Psoas muscle (tissue), 8 donors: ENCODE measurements at places on chromosomes 5 and 9.

DNA sequence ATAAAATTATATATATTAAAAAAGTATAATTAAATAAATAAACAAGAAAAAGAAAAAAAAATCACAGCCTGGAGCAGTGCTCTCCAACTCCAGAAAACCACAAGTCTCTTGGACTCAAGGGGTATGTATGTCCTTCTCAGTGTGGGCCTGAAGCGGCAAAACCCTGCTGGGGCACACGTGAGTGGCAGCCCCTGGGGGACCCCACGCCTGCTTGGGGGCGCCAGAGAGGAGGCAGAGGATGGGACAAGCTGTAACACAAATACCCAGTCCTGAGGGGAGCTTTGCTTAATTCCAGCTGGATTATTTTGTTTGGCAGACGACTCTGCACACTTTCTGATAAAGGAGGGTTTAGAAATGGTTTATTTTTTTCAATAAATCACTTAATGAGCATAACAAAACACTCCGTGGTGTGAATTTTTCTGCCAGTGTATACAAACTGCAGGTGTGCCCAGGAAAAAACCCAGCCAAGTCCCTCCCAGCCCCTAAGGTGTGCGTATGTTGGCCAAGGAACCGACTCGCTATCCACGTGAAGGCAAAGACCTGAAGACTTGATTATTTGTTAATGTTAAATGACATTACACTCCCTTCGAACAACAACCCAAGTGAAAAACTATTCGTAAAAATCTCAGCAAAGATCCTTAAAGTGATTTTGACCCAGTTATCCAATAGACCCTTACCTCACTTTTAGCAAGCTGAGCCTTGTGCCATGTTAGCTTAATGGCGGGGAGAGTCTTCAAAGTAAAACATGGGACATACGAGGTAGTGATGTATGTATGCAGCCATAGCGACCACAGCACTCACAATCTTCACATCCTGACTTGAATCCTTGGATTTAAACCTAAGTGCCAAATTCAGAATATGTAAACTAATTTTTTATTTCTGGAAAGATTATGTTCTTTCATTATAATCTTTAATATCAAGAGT is 32.9 kb downstream of the ANKH start:
- DNase-seq: no peak

GRCh38 chr9:18618862-18619261 is 144.9 kb downstream of the ADAMTSL1 start:
- DNase-seq: no peak

DNA sequence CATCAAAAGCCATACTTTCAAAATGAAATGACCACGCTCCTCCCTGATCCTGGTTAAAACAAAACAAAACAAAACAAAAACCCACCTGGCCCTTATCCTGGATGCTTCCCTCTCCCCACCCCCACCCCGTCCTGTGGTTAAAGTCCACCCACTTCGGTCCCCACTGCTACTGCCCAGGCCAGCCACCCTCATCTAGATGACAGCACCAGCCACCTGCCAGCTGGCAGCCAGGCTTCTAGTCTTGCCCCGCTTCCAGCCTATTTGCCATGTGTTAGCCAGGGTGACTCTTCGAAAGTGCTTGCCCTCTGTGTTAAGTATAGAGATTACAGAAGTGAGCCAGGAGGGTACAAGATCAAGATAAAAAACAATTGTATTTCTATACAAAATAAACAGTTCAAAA is 27.5 kb upstream of the NCS1 start:
- DNase-seq: peak; percentile 66

DNA sequence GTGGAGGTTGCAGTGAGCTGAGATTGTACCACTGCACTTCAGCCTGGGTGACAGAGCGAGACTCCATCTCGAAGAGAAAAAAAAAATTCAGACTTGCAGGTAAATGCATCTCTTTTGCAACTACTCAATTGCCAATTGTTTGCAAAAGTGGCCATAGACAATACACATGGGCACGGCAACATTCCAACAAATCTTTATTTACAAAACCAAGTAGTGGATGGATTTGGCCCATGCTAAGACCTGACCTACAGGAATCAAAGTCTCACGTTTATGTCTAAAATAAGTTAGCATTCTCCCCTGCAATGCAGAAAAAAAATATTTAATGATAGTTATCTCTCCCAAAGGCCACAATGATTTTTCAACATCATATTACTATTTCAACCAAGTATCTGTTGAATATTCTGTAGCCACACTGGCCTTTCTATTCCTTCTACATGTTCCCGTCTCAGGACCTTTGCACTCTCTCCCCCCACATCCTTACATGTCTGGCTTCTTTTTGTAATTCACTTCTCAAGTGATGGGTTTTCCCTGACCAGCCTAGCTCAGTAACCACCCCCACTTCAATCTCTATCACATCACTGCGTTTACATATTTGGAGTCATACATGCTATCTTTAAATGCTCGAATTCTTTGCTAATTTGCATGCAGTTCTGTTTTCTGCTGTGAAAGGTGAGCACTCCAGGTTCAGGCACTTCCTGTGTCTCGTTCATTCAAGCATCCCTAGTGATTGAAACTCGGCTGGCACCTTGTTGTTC is 54.2 kb downstream of the FNBP1 start:
- DNase-seq: no peak

DNA sequence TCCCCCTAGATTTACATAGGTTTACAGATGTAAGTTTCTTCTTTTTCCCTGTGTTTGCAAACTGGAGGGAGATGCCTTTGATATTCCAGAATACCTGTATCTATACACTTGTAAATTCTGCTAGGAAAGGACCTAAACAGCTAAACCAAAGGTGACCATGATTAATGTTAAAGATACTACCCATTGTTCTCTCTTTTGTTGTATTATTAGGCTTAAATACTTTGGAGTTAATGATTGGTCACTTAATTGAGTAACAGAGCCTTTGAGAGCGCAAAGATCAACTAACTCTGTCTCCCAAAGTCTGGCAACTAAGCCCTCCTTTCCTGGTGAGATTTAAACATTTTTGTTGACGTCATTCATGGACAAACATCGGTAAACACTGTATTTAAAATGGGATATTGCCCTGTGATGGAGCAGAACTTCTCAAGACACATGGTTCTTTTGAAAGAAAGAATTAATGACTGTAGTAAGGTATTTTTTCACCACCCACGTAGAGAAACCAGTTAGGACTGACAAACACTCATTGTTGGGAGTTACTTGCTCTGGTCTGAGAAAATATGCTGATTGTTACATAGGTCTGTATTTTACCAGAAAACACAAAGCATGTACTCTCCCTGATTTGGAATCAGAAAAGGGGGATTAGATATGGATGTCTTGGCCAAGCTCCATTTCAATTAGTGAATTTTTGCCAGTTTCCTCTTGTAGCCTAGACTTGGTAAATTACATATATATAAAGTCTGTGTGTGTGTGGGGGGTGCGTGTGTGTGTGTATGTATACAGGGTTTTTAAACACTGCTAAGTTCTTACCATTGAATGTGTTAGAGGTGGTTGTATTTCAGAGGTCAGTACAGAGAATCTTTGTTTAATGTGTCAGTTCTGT is 4.6 kb downstream of the VCAN start:
- DNase-seq: no peak

- no peak for DNase-seq
Measured at GRCh38 chr9:124286292-124286931, 28.7 kb downstream of the NEK6 start.

DNA sequence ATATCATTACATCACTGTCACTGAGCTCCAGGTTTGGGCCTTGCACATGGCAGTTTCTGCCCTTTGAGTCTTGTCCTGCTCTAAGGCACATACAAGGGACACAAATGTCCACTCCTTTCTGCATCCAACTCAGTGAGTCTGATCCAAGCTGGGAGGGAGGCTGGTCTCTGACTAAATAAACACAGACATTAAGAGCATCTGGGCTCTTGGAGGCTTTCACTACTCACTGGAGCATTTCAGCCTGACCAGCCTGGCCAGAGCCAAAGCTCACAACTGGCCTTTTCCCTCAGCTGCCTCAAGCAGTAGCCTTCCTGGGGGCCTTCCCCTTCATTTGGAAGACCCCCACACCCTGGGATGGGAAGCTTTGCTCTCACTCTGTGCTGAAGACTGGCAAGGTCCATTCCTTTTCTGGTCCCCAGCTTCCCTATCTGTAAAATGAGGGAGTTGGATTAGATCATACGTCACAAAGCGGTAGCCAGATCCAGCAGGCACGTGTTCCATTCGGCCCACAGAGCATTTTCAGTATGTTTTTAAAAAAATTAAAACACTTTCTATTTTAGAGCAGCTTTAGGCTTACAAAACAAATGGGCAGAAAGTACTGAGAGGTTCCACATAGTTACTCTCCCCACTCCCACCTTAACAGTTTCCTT is 58.6 kb upstream of the XPA start:
- no peak for DNase-seq

GRCh38 chr5:134647750-134648424 is 698 bp upstream of the SEC24A start:
- peak; percentile 58 for DNase-seq

DNA sequence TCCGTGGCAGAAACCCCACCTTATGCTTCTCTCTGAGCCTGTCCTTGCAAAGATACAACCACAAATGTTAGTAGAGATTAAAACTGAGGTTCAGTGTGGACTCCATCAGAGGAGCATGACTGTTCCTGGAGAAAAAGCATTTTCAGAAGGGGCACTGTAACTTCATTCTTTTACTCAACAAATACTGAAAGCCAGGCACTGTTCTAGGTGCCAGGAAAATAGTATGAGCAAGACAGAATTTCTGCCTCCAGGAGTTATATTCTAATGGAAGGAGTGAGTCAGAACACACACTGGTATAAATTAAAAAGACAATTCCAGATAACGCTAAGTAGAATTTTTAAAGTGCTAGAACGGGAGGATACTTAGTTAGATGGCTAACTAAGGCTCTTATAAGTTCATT is 251.4 kb upstream of the GAS1 start:
- DNase-seq: no peak

DNA sequence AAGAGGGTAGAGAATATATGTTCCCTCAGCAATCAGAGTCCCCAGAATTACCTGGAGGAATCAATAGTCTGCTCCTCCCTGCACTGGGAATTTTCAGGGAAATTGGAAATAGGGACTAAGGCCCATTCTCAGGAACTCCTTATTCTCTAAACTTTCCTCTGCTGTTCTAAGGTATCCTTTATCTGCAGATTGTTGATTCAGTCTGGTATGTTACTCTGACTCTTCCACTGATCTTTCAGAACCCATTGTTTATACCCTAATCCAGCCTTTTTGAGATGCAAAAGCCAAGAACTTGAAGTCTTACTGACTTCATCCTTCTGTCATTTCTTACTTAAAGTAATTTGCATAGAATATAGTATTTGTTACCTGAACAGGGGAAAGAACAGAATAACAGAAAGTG is 143.5 kb upstream of the PPP1R2B start:
- no peak for DNase-seq
